ENCODE measurements at places on chromosomes 6 and 20.

GRCh38 chr6:136550045-136550329 lies 235 bp downstream of the MAP7 start:
- DNase-seq, result no peak

GRCh38 chr20:24616258-24617079 lies 147.0 kb downstream of the SYNDIG1 start:
- DNase-seq, result no peak

DNA sequence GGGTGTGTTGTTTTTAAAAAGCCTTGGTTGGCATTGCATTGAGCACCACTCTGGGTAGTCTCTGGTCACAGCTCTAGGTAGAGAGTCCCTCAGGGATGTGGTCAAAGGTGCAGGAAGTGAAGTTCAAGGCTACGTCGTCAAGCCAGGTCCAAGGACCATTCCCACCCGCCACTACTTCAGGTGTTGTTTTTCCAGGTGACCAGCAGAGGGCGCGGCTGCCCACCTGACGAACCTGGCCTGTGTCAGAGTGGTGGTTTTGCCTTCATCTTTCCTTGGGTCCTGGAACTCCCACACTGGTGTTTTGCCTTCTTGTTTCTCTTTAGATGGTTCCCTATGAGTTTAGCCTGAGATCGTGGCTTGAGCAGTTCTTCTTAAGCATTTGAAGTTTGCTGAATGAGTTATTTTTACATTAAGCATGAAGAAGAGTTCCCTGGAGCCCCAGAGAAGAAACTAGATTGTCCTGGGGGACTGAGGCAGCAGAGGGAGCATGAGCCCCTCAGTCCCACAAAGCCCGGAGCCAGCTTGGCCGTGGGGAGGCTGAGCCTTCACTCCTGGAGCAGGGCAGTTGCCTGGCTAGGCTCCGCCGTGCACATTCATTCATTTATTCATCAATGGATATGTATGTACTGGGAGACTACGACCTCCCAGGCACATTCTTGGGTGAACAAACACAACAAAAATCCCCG lies 5.6 kb upstream of the PHACTR3 start:
- no peak for DNase-seq

DNA sequence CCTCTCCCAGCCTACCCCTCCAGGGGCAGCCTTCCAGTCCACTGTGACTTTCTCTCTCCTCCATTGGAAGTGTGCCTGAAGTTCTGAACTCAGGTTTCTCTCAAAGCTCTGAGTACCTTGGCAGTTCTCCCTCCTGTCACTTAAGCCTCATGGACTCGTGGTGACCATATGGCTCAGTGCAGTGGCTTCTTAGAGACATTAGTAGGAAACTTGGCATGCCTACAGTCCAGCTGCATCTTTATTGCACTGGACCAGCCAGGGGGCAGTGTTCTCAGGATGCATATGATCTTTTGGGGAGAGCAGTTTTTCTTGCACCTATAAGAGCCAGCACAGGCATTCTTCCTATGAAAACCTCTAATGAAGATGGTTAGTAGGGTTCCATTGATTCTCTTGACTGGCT lies 47.5 kb upstream of the KCNK16 start:
- no peak for DNase-seq

GRCh38 chr20:53405139-53405538 lies 188.5 kb downstream of the ZNF217 start:
- DNase-seq, result no peak

- DNase-seq, result no peak
Measured at GRCh38 chr6:169093770-169094551, 159.7 kb downstream of the THBS2 start.

DNA sequence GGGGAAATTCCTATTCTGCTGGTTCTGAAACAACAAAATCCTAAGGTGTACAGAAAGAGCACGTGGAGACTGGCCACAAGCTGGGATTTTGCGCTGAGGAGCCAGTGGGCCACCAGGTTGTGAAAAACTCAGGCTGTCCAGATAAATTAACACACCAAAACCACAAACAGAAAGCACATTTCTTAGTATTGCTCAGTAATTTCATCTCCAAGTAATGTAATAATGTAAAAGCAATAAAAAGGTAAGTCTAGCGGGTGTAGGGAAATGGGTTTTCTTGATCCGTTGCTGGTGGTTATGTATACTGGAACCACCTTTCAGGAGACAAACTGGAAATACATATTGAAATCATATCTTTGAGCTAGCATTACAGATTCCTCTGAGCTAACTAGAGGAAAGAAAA lies 195.6 kb upstream of the CNR1 start:
- DNase-seq, result no peak

DNA sequence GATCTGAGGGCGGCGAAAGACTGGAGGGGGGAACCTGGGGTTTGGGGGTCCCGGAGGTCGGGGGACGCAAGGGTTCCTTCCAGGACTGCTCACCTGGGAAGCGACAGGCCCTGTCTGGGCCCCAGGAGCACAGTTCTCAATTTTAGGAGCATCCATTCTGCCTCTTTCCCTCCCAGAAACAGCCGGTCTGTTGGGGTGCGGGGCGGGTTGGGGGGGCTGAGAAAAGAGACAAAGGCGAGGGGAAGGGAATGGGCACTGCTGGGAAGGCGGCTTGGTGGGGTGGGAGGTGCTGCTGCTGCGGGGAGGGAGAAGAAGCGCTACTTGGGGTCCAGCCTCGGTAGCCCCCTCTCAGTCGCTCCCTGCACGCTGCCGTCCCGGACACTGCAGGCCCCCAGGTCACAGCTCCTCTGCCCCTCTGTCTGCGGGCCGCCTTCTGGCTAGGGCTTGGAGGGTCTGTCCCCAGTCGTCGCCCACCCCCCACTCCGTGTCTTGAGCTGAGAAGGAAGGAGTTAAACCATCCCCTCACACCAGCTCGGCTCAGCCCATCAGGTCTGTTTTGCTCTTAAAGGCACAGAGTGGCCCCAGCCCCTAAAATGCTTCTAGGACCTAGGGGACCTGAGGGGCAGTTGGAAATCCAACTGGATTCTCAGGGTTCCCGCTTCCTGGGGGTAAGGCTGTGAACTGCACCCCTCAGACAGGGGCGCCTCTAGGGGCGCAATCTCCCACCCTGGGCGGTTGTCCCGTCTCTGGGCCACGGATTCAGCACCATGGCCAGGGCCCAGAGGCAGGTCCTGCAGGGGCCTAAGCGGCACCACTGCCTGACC lies 690 bp downstream of the GDAP1L1 start:
- DNase-seq, result peak; percentile 26

DNA sequence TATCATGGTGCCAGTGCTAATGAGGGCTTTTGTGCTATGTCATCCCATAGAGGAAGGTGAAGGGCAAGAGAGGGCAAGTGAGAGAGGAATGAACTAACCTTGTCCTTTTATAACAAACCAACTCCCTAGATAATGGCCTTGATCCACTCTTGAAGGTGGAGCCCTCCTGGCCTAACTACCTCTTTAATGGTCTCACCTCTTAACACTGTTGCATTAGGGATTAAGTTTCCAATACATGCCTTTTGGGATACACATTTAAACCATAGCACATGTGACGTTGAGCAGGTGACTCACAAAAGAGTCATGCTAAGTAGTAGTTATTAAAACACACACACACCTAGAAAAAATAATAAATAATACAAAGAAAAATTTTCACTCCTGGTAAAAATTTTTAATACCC lies 36.9 kb downstream of the CCN2 start:
- no peak for DNase-seq

DNA sequence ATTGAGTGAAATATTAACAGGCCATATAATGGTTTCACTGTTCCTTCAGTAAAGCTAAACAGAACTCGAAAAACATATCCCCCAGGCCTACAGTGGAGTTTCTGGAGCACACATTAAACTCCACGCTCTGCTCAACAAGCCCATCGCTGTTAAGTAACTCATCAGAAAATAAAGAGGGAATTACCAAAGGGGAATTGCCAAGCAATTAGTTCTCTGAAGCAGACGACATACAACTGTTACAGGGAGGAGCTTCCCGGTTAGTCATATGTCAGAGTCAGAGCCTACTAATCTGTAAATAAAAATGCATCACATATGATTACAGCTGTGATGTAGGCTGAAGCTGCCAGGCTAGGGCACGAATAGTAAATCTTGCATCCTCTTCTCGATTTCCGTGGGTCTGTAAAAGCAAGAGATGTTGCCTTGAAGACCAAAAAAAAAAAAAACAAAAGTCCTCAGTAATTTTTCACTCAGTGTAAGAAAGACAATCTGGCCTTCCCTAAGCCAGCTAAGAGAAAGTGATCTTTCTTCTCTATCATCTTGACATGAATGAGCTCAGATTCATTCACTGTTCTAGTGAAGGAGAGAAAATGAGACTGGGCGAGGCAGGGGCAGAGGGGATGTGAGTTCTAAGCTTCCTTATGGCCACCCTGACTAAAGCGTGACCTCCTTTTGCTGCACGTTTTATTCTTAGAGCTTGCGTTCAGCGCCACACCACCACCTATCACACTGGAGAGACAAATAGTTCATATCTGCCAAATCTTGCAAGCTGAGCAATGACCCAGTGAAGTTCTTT lies 13.8 kb downstream of the ATXN1 start:
- no peak for DNase-seq

DNA sequence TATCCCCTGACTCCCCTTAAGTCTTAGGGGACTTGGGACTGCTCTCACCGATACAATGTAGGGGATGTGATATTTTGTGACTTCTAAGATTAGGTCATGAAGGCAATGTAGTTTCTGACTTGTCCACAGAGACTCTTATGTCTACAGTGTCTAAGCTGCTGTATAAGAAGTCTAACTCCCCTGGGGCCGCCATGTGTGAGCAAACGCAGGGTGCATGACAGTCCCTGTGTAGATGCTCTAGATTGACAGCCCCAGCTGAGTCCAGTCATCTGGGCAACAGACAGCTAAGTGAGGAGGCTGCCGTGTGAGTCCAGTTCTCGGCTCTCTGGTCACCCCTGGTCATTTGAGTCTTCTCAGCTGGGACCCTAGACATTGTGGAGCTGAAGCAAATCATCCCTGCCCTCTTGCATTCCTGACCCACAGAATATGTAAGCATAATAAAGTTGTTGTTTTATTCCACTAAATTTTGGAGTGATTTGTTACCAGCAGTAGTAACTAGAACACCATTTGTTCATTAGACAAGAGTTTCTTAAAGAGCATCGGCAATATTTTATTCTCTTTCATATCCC lies 743.3 kb upstream of the CHD6 start:
- peak; percentile 24 for DNase-seq

DNA sequence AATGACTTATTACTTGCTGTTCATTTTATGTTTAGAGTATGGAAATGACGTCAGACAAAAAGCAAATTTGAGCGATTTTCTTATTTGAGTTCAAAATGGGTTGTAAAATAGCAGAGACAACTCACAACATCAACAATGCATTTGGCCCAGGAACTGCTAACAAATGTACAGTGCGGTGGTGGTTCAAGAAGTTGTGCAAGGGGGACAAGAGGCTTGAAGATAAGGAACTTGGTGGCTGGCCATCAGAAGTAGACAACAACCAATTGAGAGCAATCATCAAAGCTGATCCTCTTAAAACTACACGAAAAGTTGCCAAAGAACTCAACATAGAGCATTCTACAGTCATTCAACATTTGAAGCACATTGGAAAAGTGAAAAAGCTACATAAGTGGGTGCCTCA lies 43.8 kb downstream of the REV3L start:
- no peak for DNase-seq

DNA sequence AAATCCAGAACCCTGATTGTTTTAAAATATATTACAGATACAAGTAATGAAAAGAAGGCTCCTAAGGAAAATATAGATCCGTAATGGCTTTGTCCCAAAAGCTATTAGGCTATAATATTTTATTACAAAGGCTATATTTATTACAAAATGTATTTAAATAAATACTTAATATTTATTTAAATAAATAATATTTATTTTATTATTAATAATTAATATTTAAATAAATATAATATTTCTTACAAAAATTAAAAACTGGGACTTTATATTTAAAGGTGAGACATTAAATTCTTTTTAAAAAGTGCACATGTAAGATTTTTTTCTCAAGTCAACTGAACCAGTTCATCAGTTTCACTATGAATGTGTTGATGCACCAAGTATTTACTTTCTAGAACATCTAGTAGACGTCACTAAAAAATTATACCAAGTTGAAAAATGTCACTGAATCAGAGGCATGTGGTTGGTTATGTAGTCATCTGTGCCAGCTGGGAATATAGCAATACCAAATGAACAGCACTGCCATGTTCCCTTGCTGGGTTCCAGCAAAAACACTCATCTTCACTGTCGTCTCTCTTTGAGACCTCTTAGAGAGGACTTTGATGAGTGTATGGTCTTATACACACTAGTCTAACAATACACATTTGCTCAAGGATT lies 278.9 kb downstream of the ESR1 start:
- no peak for DNase-seq

DNA sequence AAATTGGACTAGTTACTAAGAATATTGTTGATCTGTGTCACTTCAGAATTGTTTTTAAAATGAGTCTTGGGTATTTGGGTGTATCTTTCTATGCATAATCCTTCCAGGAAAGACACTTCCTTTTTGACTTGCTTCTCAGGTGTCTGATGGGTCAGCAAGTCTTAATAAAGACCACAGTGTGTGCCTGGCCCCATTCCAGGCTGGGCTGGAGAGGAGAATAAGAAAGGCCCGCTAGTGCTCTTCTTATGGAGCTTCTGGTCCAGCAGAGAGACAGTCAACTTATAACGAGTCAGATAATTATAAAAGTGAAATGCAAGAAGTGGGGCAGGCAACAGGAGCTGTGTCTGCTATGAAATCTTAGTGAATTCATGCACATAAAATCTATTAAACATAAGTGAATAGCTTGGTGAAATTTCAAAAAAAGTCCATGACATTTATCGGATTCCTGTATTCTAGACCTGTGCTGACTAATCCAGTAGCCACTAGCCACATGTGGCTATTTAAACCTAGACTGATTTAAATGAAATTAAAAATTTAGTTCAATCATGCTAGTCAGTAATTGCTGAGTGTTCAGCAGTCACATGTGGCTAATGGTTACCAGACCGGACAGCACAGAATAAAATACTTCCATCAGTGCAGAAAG lies 42.6 kb downstream of the RNF144B start:
- DNase-seq, result no peak

DNA sequence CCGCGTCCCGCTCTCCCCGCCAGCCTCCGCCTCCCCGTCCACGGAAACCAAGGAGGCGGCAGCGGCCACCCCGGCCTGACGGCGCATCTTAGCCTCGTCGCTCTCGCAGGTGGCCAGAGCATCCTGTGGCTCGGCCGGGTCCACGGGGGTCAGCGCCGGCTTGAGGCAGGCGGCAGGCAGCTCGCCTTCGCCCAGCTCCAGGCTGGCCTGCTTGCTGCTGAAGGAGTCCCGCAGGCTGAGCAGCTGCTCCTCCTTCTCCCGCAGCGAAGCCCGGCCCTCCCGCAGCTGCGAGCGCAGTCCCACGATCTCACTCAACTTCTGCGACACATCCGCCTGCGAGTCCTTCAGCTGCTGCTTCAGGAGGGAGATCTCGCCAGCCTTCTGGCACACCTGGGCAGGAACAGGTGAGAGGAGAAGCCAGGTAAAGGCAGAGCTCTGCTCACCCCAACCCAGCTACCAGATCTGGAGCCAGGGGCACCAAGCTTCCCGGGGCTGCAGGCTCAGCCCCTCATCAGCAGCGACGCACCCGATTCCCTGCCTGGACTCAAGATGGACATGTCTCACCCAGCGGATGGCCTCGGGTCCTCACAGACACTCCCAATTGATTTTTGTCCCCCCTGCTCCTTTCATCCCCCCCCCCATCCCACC lies 5.2 kb upstream of the FASTKD5 start:
- DNase-seq, result no peak

Data from left renal cortex interstitium (tissue), 4 donors.